A375 (cell line): ENCODE measurements at places on chromosomes 7 and 10. TPM values are rescaled to one million over a fixed set of nuclear protein-coding genes. Genes with fewer than 3 reads are reported as not detected.

The RAPGEF5 gene
- 4.4 and 6.5 TPM in 2 replicates for total RNA-seq

The PLAC9 gene
- total RNA-seq, result 0.34 TPM in 1 of 2 replicates, not detected in the other

The DAGLB gene
- 24.5 and 31.8 TPM in 2 replicates for total RNA-seq

The VSTM4 gene
- not detected in 2 replicates for total RNA-seq
